ENCODE measurements at places on chromosomes 12 and 14. TPM values are rescaled to one million over a fixed set of nuclear protein-coding genes. Genes with fewer than 3 reads are reported as not detected.

TRHDE gene
- polyA plus RNA-seq: not detected

ATP5MC2 gene
- polyA plus RNA-seq: 435 TPM

PLEKHG3 gene
- polyA plus RNA-seq: 0.63 TPM

FAM186B gene
- 0.13 TPM for polyA plus RNA-seq

ZNF410 gene
- polyA plus RNA-seq: 26.2 TPM

GRCh38 chr14:99961826-99962518, 103.2 kb upstream of the EVL start:
- peaks cover 3% of the 10 kb centered on the region for H3K27me3 ChIP-seq
- H3K36me3 ChIP-seq: no peaks in the 10 kb centered on the region
- H3K4me1 ChIP-seq: no peaks in the 10 kb centered on the region

DNA sequence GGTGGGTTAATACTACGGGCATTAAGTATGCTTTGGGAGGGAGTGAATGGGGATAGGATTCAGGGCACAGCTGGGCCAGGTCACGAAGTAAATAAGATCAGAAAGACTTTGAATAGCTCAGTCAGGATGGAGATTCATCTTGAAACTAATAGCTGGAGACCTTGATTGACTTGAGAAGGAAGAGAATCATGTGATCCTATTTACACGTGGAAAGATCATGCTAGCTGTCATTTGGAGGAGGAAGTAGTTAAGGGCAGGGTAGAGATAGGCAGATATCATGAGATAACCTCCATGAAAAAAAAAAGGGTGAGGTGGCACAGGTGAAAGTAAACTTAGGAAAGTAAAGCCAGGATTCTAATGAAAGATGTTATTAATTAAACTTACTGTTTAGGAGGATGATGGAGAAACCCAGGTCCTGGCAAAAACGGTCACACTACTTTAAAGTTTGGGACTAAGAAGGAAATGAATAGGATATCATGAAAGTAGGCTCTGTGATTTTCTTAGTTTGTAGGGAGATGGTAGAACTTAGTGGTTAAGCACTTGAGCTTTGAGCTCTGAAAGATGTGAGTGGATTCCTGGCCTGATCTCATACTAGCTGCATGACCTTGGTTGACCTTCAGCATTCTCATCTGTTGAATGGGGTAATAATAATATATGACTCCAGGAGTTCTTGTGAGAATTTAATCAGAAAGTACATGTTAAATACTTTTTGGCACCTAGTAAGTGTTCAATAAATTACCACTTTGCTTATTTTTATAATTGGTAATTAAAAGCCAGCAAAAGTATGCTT, 439.0 kb downstream of the NRXN3 start:
- H3K27ac ChIP-seq: no peak overlapping the region
- no peak overlapping the region for H3K4me3 ChIP-seq
- DNase-seq: no peak
- no peaks in the 10 kb centered on the region for H3K36me3 ChIP-seq

DNA sequence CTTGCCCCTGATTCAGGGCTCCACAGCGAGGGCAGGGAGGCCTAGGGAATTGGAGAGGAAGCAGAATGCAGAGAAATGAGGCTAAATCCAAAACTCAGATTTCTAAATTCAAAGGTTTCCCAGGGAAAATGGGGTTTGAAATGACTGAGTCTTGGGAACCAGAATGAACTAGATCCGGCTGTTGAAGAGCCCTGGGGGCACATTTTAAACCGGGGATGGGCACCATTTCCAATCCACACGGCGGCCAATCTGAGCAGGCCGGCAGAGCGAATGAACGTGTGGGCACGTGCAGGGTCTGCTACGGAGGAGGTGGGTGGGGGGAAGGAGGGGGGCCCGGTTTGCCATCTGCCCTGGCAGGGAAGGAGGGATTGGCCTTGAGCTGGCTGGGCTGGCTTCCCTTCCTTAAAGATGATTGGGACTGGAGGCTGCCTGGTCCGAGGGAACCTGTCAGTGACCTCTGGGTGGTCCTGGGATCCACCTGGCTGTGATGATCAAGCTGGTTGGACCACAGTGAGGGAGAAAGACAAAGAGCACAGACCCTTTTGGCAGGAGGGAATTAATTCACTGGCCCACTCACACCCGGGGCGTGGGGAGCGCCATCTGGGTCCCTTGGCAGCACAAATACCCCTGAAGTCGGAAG, 161.0 kb downstream of the RBM19 start:
- H3K4me3 ChIP-seq: no peak overlapping the region
- H3K36me3 ChIP-seq: no peaks in the 10 kb centered on the region
- H3K27ac ChIP-seq: no peak overlapping the region
- H3K4me1 ChIP-seq: no peaks in the 10 kb centered on the region
- no peak for DNase-seq

GRCh38 chr12:113533842-113534375, 62.2 kb upstream of the LHX5 start:
- no peak overlapping the region for H3K4me3 ChIP-seq
- H3K27me3 ChIP-seq: no peaks in the 10 kb centered on the region
- no peak for DNase-seq
- no peaks in the 10 kb centered on the region for H3K4me1 ChIP-seq

DNA sequence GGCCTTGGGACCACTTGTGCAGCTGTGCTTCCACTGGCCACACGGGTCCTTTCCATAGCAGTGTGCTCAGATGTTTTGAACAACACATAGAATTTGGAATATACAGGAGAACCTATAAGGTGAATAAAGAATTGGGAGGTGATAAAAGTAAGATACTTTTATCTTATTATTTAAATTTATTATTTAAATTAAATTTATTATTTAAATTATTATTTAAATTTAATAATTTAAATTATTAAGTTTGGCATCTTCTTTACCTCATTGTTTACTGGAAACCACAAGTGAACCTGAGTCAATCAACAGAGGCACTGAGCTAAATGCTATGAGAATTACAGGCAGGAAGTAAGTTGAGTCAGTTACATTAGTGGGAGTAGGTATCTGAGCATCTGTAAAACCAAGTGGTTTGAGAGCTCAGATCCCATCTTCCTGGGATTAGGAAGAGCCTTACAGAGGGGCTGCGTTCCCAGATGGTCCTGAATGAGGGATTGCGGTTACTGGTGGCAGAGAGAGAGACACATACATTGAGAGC, 103.1 kb downstream of the ESR2 start:
- H3K4me1 ChIP-seq: peaks cover 25% of the 10 kb centered on the region
- peaks cover 15% of the 10 kb centered on the region for H3K36me3 ChIP-seq
- DNase-seq: no peak
- H3K27ac ChIP-seq: no peak overlapping the region
- no peak overlapping the region for H3K4me3 ChIP-seq
- H3K27me3 ChIP-seq: no peaks in the 10 kb centered on the region

DNA sequence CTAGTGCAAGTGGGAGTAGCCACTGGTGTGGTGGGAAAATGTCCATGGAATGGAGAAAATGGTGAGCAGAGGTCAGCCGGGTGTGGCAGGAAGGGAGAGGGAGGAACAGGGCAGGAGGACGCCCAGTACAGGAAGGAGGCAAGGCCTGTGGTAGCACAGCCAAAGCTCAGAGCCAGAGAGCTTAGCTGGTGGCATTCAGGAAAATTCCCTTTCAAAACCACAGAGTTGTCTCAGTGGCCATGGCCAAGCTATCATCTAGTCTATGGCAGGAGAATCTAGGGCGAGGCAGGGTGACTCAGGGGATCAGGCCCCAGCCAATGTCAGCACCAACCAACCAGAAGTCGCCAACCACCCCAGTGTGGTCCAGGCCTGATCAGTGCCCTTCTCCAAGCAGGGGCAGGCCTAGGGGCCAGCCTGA, 67.7 kb upstream of the DDX11 start:
- H3K27me3 ChIP-seq: no peaks in the 10 kb centered on the region
- no peaks in the 10 kb centered on the region for H3K4me1 ChIP-seq
- no peak overlapping the region for H3K27ac ChIP-seq
- no peak overlapping the region for H3K4me3 ChIP-seq
- H3K36me3 ChIP-seq: no peaks in the 10 kb centered on the region
- DNase-seq: no peak

- no peaks in the 10 kb centered on the region for H3K36me3 ChIP-seq
- DNase-seq: no peak
- no peaks in the 10 kb centered on the region for H3K27me3 ChIP-seq
- H3K4me3 ChIP-seq: no peak overlapping the region
- H3K27ac ChIP-seq: no peak overlapping the region
Measured at GRCh38 chr12:75714462-75715322, 203.3 kb upstream of the KRR1 start.

GRCh38 chr12:84502907-84503787, 409.5 kb downstream of the SLC6A15 start:
- no peaks in the 10 kb centered on the region for H3K36me3 ChIP-seq
- no peak overlapping the region for H3K27ac ChIP-seq
- H3K4me1 ChIP-seq: no peaks in the 10 kb centered on the region
- no peaks in the 10 kb centered on the region for H3K27me3 ChIP-seq
- H3K4me3 ChIP-seq: no peak overlapping the region
- peak; percentile 7 for DNase-seq

GRCh38 chr12:132185705-132186104, 41.4 kb downstream of the NOC4L start:
- H3K27ac ChIP-seq: no peak overlapping the region
- peak overlapping the region; percentile 1 for H3K4me3 ChIP-seq
- H3K36me3 ChIP-seq: no peaks in the 10 kb centered on the region
- H3K27me3 ChIP-seq: no peaks in the 10 kb centered on the region
- DNase-seq: no peak

DNA sequence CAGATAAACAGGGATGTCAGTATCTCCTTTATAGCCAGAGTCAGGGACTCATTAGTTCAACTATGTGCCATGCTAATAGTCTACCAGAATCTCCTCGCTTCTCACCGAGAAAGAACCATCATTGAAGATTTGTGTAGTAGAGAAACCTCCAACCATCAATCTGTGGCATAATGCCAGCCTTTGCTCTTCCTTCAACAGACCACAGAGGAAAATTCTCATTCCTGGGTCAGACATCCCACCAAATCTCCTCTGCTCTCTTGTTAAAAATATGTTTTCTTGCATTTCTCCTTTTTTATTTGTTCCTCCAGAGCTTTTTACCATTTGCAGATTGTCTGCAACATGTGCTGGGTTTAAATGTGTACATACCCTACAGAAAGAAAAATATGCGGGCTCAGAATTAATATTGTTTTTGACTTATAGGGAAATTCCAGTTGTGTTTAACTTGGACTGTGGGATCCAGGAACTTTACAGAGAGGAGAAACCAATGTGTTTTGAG, 64.9 kb downstream of the LLPH start:
- H3K27ac ChIP-seq: no peak overlapping the region
- H3K36me3 ChIP-seq: no peaks in the 10 kb centered on the region
- peaks cover 13% of the 10 kb centered on the region for H3K4me1 ChIP-seq
- no peak overlapping the region for H3K4me3 ChIP-seq
- DNase-seq: no peak

DNA sequence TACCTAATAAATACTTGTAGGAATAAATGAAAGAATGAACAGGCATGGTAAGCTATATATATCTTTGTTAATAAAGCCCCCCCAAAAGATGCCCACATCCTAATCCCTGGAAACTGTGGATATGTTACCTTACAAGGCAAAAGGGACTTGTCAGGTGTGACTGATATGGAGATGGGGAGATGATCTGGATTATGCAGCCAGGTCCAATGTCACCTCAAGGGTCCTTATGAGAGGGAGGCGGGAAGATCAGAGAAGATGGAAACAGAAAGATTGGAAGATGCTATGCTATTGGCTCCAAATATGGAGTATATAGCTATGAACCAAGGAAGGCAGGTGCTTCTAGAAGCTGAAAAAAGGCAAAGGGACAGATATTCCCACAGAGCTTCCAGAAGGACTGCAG, 3.4 kb downstream of the RBM19 start:
- DNase-seq: no peak
- H3K36me3 ChIP-seq: no peaks in the 10 kb centered on the region
- H3K4me1 ChIP-seq: peaks cover 18% of the 10 kb centered on the region
- H3K27me3 ChIP-seq: no peaks in the 10 kb centered on the region
- H3K27ac ChIP-seq: no peak overlapping the region
- no peak overlapping the region for H3K4me3 ChIP-seq

DNA sequence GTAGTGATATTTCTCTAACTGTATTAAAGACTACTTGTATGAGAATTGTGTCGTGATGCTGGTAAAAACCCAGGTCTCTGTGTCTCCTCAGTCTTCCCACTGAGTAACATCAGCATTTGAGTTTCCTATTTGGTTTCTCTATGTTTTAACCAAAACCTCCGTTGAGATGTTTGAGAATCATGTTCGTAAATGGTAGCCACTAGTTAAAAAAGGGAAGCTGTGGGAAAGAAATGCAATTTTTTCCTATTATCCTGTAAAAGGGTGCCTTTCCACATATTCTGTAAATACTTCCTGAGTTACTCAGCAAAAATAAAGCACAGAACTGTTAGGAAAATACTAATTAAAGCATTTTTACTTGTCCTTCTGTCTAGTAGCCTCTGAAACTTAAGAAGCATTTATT, 7.0 kb downstream of the CLEC1B start:
- no peaks in the 10 kb centered on the region for H3K36me3 ChIP-seq
- DNase-seq: no peak
- no peak overlapping the region for H3K4me3 ChIP-seq
- no peak overlapping the region for H3K27ac ChIP-seq
- peaks cover 5% of the 10 kb centered on the region for H3K4me1 ChIP-seq

DNA sequence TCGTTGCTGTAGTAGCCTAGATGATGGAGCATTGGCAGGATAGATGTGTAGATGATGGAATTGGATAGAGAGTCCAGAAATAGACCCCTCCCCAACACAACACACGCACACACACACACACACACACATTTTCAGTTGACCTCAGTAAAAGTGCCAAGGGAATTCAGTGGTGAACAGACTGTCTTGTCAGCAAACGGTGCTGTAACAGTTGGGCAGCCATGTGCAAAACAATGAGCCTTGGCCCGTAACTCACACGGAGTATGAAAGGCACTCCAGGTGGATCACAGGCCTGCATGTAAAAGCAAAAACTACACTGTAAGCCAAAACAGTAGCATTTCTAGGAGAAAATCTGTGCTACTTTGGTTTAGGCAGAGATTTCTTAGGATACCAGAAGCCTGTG, 87.8 kb downstream of the DDX51 start:
- DNase-seq: peak; percentile 49
- peaks cover 28% of the 10 kb centered on the region for H3K4me1 ChIP-seq
- no peaks in the 10 kb centered on the region for H3K27me3 ChIP-seq
- H3K36me3 ChIP-seq: peaks cover 54% of the 10 kb centered on the region
- H3K27ac ChIP-seq: peak overlapping the region; percentile 46
- H3K4me3 ChIP-seq: no peak overlapping the region

DNA sequence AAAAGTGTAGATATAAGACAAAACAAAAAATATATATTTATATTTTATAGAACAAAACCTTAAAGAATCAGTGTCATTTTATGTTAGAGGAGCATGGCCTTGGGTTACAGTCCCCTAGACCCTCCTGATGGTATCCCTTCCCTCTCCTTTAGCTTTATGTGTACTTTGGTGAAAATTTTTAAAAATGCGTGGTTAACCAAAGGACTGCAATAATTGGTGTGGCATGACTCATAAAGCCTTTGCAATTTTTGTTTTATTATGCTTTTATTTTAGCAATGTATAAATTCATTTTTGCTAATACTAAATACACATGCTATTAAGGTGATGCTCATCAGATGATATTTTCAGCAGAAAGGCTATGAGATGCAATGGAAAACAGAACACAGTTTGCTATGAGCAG, 264.4 kb downstream of the SYT1 start:
- no peak overlapping the region for H3K4me3 ChIP-seq
- DNase-seq: no peak
